ENCODE measurements at places on chromosomes 5 and 9.
A peak's percentile ranks its signal among the peaks of the same experiment; 100 is the strongest.

GRCh38 chr5:170522211-170523141, 18.7 kb downstream of the KCNIP1 start:
- DNase-seq = no peak

GRCh38 chr5:57094753-57095683, 78.8 kb upstream of the GPBP1 start:
- DNase-seq = no peak

DNA sequence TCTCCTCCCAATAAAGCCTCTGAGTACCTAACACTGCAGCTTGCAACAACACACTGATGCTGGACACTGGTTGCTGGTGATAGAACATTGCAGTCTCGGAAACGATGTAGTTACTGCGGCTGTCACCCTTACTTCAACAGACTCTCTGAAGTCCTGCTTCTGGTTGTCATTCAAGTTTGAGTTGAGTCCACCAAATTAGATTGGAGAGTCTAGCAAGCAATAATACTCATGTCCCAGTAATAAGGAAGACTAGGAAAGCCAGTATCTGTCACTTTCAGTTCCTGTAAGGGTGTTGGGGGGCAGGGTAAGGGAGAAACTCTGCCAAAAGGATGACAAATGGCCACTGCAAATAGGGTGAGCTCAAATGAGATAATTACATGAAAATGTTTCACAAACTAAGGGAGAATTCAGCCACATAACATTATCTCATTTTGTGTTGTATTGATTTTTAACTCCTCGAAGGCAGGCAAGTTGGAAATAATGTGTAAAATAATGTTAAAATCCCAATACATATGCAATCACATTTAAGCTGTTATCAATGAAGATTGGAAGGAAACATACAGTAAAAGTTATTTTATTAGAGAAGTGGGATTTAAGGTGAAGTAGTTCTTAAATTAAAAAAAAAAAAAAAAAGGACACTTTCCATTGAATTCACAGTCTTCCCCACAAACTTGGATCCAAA, 849 bp upstream of the IFT74 start:
- no peak for DNase-seq

DNA sequence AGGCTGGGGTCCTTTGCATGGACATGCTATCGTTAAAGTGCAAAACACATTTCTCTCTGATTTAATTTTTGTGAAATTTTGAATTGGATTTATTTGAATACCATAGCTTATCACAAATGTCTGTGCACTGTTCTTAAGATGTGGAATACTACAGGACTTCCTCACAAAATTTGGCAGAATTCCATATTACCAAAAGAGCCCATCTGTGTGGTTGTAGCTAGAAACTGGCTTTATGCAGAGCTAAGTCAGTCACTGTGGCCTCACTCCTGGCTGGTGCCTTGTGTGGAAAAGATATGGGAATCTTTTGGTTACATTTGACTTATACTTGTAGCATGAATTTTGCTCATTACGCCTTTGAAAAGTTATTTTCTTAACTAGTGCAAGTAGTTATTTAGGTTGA, 35.5 kb downstream of the ACO1 start:
- no peak for DNase-seq

DNA sequence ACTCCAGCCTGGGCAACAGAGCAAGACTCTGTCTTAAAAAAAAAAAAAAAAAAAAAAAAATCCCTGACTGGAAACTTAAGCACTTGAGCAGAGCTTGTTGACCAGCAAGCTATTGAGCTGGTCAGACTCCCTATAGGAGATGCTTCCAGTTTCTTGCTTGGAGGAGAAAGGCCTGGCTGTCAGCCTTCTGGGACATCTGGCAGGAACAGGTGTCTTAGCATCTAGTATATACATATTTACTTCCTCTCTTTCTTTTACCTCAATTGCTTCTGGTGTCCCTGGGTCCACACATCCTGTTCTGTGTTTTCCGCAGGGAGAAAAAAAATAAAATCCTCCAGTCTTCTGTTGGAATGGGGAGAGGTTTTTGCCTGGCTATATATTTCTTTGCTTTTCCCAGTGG, 60.1 kb downstream of the PRKACG start:
- no peak for DNase-seq

GRCh38 chr5:51345106-51345505, 38.1 kb upstream of the ISL1 start:
- DNase-seq = no peak

DNA sequence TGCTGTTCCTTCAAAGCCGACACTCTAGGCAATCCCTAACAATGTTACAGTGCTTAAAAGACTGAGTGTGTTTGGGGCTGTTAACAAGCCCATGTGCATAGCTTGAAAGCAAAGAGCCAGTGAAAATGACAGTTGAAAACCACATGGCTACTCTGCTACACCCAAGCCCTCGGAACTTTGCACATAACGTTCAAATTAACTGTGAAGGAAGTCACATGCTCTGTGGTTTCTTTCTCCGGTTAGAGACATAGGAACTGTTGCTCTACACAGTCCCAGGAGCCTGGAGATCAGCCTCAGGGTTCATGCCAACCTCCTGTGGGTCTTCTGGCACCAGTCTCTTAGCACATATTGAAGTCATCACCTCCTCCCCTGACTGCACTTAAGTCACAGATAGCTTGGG, 51.1 kb downstream of the C9orf152 start:
- DNase-seq = no peak

GRCh38 chr5:149681252-149681651, 48.9 kb upstream of the PPARGC1B start:
- no peak for DNase-seq

DNA sequence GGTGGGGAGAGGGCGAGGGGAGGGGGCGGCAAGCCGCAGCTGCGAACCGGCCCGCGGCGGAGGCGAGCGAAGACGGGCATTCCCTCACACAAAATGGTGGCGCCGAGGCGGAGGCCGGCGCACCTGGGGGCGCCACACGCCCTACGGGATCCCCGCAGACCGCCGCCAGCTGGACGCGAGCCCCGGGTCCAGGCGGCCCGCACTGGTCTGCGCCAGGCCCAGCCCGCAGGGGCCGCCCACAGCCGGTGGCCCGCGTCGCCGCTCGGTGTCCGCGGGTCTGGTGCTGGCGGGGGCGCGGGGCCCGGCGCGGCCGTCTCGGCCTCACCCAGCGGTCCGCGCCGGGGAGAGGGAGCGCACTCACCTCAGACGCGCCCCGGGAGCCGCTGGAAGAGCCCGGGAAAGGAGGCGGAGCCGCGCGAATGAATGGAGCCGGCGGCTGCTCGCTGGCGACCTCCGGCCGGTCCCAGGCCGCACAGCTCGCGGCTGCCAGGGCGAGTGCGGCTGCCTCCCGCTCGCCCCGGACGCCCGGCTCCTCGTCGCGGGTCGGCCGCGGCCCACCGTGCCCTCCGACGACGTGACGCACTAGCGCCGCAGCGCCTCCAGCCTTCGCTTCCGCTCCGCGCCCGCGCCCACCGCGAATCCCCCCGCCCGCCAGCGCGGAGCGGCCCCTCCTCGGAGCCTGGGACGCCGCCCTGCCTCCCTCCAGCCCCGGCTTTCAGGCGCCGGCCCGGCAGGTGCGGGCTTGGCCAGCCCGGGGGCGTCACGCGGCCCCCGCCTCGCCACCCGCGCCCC, at the start of gene FAM169A:
Gene FAM169A, minus strand, starts transcription at position 584 of the 792 bp plus-strand sequence. CDS start 24,711 bp downstream, outside the sequence.
- peak; percentile 55 for DNase-seq

DNA sequence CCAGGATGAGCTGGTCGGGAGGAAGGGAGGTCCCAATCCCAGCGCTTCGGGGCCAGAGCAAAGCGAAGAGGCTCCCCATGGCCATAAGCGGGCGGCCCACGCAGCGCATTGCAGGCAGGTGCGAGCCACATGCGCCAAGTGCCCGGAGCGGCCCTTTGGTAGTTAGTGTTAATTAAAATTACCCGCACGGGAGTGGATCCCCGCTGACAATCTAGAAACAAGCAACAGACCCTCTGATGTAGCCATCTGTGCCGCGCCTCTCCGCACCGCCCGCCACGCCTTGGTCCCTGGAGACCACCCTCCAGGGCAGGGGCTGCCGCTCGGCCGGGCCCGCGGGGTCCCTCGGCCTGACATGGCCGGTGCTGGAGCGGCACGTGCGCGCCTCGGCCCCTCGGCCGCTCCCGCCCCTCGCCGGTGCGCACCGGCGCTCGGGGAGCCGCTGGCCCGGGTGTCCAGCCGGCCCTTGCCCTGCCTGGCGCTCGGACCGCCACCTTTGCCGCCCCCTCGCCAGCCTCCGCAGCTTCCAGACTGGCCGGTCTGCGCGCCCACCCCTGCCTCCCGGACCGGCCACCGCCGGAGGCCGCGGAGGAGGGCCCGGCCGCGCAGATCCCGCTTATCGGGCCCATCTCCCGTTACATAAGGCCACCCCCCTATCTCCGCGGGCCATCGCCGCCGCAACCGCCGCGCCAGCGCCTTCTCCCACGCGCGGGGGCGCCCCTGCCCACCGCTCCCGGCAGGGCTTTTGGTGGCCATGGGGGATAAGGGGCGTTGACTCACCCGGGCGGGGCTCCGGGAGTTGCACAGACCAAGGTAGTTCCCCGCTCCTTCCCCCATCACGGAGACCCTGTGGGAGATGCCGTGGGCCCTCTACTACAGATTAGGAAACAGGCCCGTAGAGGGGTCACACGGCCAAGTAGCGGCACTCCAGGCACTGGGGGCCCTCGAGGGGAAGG, 1.9 kb upstream of the IL13 start:
- DNase-seq = peak; percentile 49

DNA sequence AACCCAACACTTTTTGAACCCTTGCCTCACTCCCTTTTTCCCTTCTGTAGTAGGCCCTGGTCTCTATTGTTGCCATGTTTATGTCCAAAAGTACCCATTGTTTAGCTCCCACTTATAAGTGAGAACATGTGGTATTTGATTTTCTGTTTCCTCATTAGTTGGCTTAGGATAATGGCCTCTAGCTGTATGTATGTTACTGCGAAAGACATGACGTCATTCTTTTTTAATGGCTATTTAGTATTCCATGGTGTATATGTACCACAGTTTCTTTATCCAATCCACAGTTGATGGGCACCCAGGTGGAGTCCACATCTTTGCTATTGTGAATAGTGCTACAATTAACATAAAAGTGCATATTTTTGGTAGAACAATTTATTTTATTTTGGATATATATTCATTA, 90.3 kb upstream of the PTPRD start:
- DNase-seq = no peak

DNA sequence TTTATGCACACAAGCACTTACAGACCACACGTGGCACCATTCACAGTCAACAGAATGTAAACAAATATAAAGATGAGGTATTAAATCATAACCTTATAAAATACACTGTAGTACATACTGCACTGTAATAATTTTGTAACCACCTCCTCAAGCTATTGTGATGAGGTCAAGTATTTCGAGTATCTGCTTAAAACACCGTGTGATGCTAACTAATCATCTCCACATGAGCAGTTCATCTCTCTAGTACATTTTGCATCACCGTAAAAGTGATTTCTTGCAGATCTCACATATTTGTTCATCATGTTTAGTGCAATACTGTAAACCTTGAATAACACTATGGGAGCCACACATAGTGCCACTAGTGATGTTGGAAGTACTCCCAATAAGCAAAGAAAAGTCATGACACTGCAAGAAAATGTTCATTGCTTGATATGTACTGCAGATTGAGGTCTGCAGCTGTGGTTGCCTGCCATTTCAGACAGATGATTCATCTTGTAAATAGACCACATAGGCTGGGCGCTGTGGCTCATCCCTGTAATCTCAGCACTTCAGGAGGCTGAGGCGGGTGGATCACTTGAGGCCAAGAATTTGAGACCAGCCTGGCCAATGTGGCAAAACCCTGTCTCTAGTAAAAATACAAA, 44.3 kb downstream of the FOXB2 start:
- DNase-seq = no peak

GRCh38 chr9:73118898-73119554, 32.6 kb upstream of the ANXA1 start:
- no peak for DNase-seq

DNA sequence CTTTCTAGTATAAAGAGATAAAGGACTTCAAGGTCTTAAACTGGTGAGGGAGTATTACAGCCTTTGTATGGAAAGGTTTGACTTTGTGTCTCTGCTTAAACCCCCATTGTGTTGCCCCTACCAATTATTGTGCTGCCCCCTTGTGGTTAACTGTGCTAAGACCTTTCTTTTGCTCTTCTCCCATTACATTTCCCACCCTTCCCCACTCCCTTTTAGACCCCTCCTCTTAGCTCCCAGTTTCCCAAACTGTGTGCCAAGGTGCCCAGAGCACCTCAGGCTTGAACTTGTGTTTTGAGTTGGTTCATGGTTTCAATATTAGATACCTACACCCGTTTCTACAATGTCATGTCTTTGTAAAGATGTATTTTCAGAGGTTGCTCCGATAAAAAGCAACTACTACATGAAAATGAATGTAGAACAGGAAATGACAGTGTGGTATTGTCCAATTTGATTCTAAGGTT, 2.9 kb downstream of the JAK2 start:
- peak; percentile 15 for DNase-seq

DNA sequence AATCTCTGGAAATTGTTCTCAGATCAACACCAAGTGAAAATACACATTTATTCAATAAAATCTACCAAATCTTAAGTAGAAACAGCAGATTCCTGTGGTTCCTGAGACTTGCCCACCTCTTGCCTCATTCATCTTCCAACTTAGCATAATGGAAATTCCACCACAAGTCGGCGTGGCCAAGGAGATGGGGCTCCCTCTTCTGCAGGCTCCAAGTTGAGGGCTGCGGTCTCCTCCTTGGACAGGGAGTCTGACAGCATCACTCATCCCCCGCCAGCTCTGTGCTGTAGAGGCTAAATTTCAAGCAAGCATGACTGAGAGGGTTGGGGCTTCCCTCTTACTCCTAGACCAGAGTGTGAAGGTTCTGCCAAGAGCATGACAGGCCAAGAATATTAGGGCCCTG, 273.7 kb downstream of the DIRAS2 start:
- DNase-seq = no peak

- DNase-seq = no peak
Observed at GRCh38 chr5:175803736-175804454, 67.5 kb upstream of the CPLX2 start.

GRCh38 chr5:129760636-129761325, 12.9 kb downstream of the MINAR2 start:
- DNase-seq = no peak

GRCh38 chr5:40314275-40314674, 365.4 kb upstream of the PTGER4 start:
- DNase-seq = no peak

- no peak for DNase-seq
Observed at GRCh38 chr5:116456036-116456435, 118.6 kb downstream of the SEMA6A start.

DNA sequence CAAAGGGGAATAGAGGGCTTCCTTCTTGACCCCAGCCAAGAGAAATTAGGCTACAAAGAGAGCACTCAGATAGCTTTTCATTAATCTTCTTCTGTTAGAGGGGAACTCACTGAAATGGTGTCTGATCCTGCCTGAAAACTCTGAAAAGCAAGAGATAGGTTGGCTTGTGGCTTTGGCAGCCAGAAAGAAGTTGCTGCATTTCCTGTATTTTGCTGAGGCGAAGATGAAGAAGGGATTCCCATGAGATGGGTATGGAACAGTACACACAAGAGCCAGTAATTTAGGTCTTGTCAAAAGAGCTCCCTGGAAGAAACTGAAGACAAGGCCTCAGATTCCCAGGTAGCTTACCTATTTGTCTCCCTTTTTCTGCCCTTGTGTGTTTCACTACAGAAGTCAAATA, 120.9 kb upstream of the TARS1 start:
- DNase-seq = no peak

Data from stimulated activated CD4-positive, alpha-beta T cell treated with anti-CD3 and anti-CD28 coated beads, Interleukin-4, amount 100 ng/mL, for 1 hour (primary cell).